ENCODE measurements at places on chromosomes 7 and 10. TPM values are rescaled to one million over a fixed set of nuclear protein-coding genes. Genes with fewer than 3 reads are reported as not detected.

DNA sequence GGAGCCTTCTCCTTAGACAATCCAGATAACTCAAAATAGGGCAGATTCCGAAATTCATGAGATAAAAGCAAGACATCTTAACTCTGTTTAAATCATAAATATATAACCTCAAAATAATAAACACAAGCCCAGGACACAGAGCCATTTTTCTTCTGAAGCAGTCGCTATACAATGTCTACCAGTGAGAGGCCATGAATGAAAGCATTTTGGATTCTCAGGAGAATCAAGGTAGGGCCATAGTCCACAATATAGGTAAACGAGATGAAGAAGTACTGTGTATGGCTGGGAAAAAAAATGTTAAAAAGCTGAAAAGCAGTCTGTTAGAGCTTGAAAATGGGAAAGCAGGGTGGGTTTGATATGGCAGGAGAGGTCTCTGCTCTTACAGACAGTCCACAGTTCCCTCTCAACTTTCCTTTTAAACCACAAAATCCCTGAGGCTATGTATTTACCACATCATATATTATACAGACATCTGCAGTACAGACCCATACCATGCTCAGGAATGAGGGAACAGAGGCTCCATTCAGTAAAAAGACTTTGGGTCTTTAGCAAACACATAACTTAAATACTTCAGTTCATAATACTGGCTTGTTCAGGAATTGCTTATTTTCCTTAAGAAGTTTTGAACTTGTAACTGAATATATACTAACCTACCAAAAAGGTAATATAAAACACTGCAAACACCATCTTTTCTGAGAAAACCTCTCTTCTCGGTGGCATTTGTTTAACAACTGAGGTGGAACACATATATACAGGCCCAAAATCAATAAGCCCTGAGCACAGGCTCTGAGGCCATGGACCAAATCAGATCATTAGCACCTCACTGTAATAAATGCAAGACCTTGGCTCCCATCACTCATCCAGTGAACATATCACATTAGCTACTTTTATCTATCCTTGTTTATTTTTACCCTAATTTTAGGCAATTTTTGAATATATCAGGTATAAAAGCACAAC lies 109.3 kb downstream of the SORBS1 start:
- no peak for DNase-seq
- no peaks in the 10 kb centered on the region for H3K36me3 ChIP-seq
- no peak overlapping the region for H3K27ac ChIP-seq
- H3K4me1 ChIP-seq: peaks cover 19% of the 10 kb centered on the region
- H3K4me3 ChIP-seq: no peak overlapping the region

Gene ENTPD1
- total RNA-seq: 64.6 TPM

Gene GOLGA7B
- 0.98 TPM for total RNA-seq

DNA sequence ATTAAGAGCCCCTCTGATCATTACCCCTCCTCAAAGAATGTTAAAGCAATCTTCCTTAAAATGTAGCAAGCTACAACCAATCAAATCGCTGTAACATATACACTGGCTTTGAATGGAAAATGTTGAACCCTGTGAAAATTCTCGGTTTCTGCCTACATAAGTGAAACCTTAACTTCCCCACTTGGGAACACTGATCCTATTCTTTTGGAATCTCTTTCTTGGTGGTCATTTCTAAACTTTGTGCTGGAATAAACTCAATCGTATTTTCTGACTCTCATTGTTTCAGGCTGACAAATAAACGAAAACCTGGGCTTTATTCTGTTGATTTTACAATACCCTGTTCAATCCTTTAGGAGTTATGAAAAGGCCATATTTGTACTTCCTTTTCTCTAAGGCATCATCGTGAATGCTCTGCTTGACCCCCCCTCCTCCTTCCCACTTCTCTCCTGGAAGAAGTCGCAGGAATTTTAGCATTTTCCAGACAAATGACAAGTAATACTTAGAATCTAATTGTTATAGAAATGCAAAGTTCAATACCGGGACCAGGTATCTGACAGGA lies 155.1 kb upstream of the FAM13C start:
- H3K4me3 ChIP-seq: no peak overlapping the region
- H3K27ac ChIP-seq: no peak overlapping the region
- H3K27me3 ChIP-seq: no peaks in the 10 kb centered on the region
- no peaks in the 10 kb centered on the region for H3K4me1 ChIP-seq

- H3K27me3 ChIP-seq: no peaks in the 10 kb centered on the region
- H3K36me3 ChIP-seq: peaks cover 86% of the 10 kb centered on the region
- no peaks in the 10 kb centered on the region for H3K4me1 ChIP-seq
Measured at GRCh38 chr10:98423691-98424120, 8.7 kb upstream of the PYROXD2 start.

GRCh38 chr10:100364735-100365391 lies 17.8 kb downstream of the SCD start:
- H3K27me3 ChIP-seq: no peaks in the 10 kb centered on the region
- peaks cover 12% of the 10 kb centered on the region for H3K4me1 ChIP-seq
- H3K27ac ChIP-seq: no peak overlapping the region
- DNase-seq: peak; percentile 87
- no peak overlapping the region for H3K4me3 ChIP-seq
- H3K36me3 ChIP-seq: peaks cover 5% of the 10 kb centered on the region

- no peak for DNase-seq
- peak overlapping the region; percentile 98 for H3K4me3 ChIP-seq
- peaks cover 35% of the 10 kb centered on the region for H3K36me3 ChIP-seq
- H3K4me1 ChIP-seq: peaks cover 20% of the 10 kb centered on the region
- H3K27ac ChIP-seq: no peak overlapping the region
Measured at GRCh38 chr7:103343332-103343731, 1.2 kb downstream of the DNAJC2 start.

DNA sequence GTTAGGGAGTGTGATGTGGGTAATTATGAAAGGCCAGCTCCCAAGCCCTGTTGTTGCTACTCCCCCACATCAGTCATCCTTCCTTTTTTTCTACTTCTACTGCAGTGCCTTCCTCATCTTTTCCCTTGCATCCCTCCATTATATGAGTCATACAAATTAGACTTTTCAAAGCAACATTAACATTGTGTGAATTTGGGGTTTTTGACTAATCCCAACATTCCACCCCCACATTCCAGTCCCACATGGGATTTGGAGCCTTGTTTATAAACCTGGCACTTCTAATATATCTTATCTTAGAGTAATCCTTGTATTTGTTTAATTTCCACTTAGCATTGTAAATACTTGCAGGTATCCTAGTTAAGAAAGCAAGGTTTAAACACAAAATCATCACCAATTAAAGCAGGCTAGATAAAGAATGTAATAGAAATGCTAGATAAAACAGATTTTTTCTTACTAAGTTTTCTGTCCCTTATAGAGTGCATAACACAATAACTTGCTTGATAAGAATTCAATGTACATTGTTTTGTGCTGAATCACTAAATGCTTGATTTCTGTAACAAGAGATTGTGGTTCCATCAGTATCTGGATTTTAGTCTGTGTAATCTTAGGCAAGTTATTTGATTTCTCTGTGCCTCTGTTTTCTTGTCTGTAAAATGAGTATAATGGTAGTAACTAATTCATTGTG lies 165.8 kb downstream of the CFTR start:
- no peak for DNase-seq
- H3K4me3 ChIP-seq: no peak overlapping the region
- H3K36me3 ChIP-seq: no peaks in the 10 kb centered on the region
- no peak overlapping the region for H3K27ac ChIP-seq

Gene NXPH1
- total RNA-seq: not detected

- peaks cover under 1% of the 10 kb centered on the region for H3K4me1 ChIP-seq
- H3K27me3 ChIP-seq: no peaks in the 10 kb centered on the region
- no peaks in the 10 kb centered on the region for H3K36me3 ChIP-seq
- no peak overlapping the region for H3K27ac ChIP-seq
- H3K4me3 ChIP-seq: no peak overlapping the region
- DNase-seq: no peak
Measured at GRCh38 chr7:116582806-116583444, 58.1 kb downstream of the CAV1 start.

GRCh38 chr7:91880016-91880412 lies 488 bp downstream of the MTERF1 start:
- peak overlapping the region; percentile 68 for H3K27ac ChIP-seq
- no peaks in the 10 kb centered on the region for H3K27me3 ChIP-seq
- peak overlapping the region; percentile 69 for H3K4me3 ChIP-seq
- DNase-seq: no peak

DNA sequence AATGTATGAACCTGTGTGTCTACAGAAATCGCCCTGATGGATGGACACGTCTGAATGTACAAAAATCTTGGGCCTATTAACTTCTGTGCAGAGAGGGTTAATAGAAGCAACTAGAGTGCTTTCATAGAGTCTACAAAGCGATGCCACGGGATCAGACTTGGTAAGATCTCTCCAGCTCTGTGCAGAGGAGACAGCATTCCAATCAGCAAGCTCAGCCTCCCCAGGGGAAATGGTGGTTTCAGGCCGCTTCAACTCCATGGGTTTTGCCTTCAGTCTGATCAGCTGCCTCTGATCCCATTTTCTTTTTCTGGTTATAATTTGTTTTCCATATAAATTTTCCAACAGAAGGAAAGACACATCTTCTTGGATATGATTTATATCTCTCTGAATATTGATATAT lies 35.1 kb upstream of the COBL start:
- H3K4me1 ChIP-seq: no peaks in the 10 kb centered on the region
- H3K4me3 ChIP-seq: no peak overlapping the region
- no peak for DNase-seq
- no peaks in the 10 kb centered on the region for H3K36me3 ChIP-seq
- no peaks in the 10 kb centered on the region for H3K27me3 ChIP-seq
- no peak overlapping the region for H3K27ac ChIP-seq

DNA sequence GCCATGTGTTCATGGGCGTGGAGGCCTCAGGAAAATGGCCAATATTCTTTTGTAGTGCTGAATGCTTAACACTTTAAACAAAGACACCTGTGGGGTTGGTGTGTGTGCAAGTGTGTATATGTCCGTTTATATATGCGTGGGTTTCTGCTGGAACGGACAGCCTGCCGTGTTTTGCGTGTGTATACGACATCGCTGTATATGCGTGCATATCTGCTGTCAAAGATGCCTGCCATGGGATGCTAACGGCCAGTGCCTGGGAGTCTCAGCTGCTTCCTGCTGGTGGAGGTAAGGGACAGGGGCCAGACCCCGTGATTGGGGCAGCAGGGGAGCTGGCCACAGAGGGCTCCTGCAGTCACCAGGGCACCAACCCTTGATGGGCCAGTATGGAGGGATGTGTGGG lies 216.3 kb upstream of the SHH start:
- no peak for DNase-seq
- no peaks in the 10 kb centered on the region for H3K36me3 ChIP-seq
- no peaks in the 10 kb centered on the region for H3K27me3 ChIP-seq
- H3K27ac ChIP-seq: no peak overlapping the region
- H3K4me3 ChIP-seq: no peak overlapping the region

GRCh38 chr10:73803680-73804286 lies 7.6 kb downstream of the NDST2 start:
- peaks cover 4% of the 10 kb centered on the region for H3K4me1 ChIP-seq
- no peak for DNase-seq
- H3K27ac ChIP-seq: no peak overlapping the region
- H3K27me3 ChIP-seq: no peaks in the 10 kb centered on the region
- no peak overlapping the region for H3K4me3 ChIP-seq

Gene NAMPT
- total RNA-seq: 184 TPM

Gene LIMK1
- 53.1 TPM for total RNA-seq

- no peak overlapping the region for H3K4me3 ChIP-seq
- H3K27ac ChIP-seq: no peak overlapping the region
- DNase-seq: no peak
- no peaks in the 10 kb centered on the region for H3K36me3 ChIP-seq
- H3K4me1 ChIP-seq: no peaks in the 10 kb centered on the region
- H3K27me3 ChIP-seq: no peaks in the 10 kb centered on the region
Measured at GRCh38 chr7:143043391-143043790, 8.8 kb upstream of the OR6V1 start.

DNA sequence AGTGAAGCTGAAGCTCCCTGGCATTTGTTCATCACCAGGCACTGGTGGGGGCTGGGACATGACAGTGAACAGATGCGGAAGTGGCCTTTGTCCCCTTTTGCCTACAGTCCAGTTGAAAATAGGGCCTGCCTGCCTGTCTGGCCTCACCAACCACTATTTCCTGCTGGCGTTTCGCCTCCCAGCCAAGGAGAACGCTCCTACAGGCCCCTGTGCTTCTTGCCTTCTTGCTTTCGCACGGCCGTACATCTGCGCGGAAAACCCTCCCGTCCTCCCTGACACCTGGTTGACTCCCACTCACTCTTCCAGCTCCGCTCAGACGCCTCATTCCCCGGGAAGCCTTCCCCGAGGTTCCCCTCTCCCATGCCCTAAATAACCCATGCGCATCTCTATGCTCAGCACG lies 317.3 kb downstream of the PRPF18 start:
- H3K27ac ChIP-seq: no peak overlapping the region
- H3K36me3 ChIP-seq: no peaks in the 10 kb centered on the region
- H3K27me3 ChIP-seq: no peaks in the 10 kb centered on the region
- H3K4me1 ChIP-seq: no peaks in the 10 kb centered on the region
- no peak overlapping the region for H3K4me3 ChIP-seq

GRCh38 chr7:32108651-32109050 lies 38.4 kb upstream of the PDE1C start:
- no peak for DNase-seq
- no peak overlapping the region for H3K27ac ChIP-seq
- H3K36me3 ChIP-seq: no peaks in the 10 kb centered on the region

- H3K27ac ChIP-seq: no peak overlapping the region
- no peak overlapping the region for H3K4me3 ChIP-seq
- DNase-seq: no peak
- H3K27me3 ChIP-seq: no peaks in the 10 kb centered on the region
- H3K4me1 ChIP-seq: no peaks in the 10 kb centered on the region
Measured at GRCh38 chr7:22113041-22113440, 167.3 kb upstream of the CDCA7L start.

DNA sequence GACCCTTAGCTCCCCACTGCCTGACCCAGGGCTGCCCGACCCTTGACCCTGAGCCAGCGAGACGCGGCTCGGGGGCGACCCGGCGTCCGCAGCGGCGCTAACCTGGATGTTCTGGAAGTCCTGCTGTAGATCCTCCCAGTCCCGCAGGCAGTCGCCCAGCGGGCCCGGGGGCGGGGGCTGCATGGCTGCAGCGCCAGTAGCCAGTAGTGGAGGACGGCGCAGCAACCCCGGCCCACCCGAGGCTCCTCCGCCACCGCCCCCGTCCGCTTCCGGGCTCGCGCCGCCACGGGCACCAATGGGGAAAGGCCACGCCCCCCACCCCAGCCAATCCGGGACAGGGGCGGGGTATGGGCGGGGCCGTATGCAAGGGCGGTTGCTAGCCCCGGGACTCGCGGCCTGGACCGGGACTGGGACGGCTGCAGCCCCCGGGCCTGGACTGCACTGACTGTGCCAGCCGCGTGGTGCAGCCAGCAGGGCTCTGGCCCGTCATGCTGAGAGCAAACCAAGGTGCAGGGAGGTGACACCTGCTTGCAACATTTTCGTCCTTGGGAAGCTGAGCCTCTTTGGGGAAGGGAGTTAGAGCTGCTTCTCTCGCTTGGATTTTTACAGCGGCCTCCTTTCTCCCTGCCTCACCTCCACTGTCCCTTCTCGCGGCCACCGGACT lies at the start of gene TMEM120A:
TSS of gene TMEM120A (minus strand) at position 208 of the 664 bp plus-strand sequence. CDS start at position 183, 25 bp downstream.
- H3K4me3 ChIP-seq: peak within 1 kb of the TSS; percentile 99
- H3K36me3 ChIP-seq: no peaks in the 10 kb centered on the region
- H3K4me1 ChIP-seq: peaks cover 13% of the 10 kb centered on the region
- no peaks in the 10 kb centered on the region for H3K27me3 ChIP-seq
- peak within 1 kb of the TSS; percentile 92 for H3K27ac ChIP-seq
- DNase-seq: peak; percentile 98

- H3K27me3 ChIP-seq: no peaks in the 10 kb centered on the region
- DNase-seq: no peak
- H3K27ac ChIP-seq: no peak overlapping the region
- no peaks in the 10 kb centered on the region for H3K4me1 ChIP-seq
- H3K36me3 ChIP-seq: no peaks in the 10 kb centered on the region
Measured at GRCh38 chr10:33556620-33557019, 222.2 kb upstream of the NRP1 start.

All from upper lobe of right lung (tissue), 1 donor.